ENCODE measurements at places on chromosomes 1 and 21. TPM values are rescaled to one million over a fixed set of nuclear protein-coding genes. Genes with fewer than 3 reads are reported as not detected.

DNA sequence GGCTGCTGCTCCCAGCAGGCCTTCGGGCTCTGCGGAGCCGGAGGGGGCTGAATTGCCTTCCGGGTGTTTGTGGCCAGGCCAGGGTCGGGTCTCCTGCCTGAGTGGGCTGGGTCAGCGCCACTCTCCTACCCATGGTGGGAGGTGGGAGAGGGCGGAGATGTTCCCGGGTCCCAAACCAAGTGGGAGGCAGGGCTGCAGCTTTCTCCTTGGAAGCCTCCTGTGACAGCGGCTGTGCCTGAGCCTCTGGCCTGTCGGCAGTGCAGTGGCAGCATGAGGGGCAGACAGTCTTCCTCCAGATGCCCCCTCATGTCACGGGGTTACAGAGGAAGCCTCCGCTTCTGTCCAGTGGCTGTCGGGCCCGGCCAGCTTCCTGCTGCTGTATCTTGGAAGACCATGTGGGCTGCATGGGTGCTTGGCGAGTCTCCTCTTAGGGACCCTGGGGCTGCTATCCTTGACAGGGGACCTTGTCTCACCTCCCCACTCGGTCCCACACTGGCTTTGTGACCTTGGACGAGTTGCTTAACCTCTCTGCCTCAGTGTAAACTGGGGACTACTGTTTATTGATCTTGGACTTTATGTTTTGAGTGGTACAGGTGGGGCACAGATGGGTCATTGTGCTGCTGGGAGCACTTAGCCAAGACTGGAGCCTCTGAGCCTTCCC lies 4.3 kb downstream of the SKI start:
- no peak for ATAC-seq

DNA sequence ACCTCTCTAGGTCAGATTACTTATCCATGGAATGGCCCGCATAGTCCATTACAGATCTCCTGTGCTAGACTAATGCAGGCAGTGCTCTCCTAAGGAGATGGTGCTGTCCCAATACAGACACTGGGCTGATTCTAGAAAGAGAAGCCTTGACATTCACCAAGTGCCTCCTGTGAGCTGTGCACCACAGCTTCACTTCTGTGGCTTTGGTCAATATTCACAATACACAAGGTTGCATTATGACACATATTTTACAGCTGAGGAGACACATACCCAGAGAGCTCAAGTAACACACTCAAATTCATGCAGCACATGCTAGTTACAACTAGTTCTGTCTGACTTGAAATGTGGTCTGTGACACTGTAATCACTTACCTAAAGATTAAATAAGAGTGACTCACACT lies 59.4 kb upstream of the LRRC8B start:
- peak; percentile 88 for ATAC-seq

- no peak for ATAC-seq
Measured at GRCh38 chr1:18776777-18777176, 82.7 kb downstream of the TAS1R2 start.

DNA sequence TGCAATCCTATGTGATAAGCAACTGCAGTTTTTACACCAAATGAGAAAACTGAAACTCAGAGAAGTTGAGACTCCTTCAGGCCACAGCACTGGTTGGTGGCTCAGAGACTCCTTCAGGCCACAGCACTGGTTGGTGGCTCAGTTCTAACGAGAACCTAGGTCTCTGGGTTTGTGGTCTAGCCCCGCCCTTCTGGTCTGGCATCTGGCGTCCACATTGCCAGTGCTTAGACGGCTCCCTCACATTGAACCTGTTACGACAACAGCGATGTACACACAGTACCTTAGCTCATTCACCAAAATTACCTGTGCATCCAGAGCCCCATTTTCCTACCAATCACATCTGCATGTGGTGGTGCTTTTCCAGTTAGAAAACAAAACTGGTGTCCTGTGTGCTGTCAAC lies 66.1 kb downstream of the NID1 start:
- ATAC-seq: no peak

GRCh38 chr21:43812957-43813655 lies 23.7 kb downstream of the RRP1 start:
- no peak for ATAC-seq

DNA sequence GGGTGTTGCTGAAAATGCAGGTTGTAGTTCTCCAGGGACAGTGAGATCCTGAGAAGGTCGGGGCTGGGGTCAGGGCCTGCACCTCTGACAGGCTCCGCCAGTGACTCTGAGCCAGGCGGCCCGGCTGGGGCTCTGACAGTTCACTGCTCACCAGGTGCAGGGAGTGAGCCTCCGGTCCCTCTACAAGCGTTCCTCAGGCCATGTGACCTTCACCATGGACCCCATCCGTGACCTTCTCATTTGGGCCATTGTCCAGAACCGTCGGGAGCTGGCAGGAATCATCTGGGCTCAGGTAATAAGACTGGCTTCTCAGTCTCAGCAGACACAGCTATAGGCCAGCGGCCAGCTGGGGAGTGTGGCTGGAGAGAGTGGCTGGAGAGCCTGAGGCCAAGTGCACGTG lies 41.8 kb downstream of the TRPM2 start:
- ATAC-seq: no peak

DNA sequence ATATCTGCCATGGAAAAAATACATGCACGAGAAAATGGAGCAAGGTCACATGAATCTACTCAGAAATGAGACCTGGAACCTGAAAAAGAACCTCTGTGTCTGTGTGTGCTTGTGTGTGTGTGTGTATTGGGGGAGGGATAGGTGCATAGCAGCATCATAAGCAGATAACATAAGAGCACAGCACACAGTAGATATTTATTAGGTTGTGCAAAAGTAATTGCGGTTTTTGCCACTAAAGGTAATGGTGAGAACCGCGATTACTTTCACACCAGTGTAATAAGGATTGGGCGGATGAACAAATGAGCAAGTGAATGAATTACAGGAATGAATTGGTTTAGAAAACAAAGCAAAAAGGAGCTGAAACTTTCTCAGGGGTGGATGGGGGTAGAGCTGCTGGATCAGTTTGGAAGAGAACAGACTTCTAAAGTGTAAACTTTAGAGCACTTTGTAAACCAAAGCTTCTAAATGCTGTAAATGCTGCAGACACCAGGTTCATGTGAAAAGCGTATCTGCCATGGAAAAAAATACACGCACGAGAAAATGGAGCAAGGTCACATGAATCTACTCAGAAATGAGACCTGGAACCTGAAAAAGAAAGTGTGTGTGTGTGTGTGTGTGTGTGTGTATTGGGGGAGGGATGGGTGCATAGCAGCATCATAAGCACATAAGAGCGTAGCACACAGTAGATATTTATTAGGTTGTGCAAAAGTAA lies 156.9 kb downstream of the TOMM20 start:
- no peak for ATAC-seq

DNA sequence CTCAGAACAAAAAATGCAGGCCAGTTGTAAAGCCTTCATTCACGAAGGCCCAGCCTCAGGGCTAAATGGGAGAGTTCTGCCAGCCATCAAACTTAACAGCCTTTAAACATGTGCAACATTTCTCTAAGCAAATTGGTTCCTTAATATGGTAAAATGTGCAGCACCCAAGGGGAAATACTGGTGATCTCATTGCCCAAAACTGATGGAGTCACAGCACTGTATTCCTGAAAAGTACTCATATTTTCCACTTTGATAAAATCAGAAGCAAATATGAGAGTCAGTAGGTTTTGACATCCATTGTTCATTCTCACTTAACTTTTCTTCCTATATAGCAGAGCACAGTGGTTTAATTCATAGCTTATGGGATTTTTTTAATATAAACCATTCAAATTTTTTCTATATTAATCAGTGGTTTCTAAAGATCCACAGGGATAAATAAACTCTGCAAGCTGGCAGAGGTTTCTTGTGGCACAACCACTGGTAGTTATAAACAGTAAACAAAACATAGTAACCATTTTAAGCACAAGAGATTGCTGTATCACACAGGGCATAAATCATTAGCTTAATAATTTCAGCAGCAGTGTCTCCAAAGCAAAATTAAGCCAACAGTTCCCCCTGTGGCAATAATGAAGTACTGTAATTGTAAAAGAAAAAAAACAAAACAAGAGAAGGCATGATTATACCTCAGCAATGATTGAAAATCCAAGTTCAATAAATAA lies 106.9 kb upstream of the LYPLAL1 start:
- ATAC-seq: peak; percentile 36

DNA sequence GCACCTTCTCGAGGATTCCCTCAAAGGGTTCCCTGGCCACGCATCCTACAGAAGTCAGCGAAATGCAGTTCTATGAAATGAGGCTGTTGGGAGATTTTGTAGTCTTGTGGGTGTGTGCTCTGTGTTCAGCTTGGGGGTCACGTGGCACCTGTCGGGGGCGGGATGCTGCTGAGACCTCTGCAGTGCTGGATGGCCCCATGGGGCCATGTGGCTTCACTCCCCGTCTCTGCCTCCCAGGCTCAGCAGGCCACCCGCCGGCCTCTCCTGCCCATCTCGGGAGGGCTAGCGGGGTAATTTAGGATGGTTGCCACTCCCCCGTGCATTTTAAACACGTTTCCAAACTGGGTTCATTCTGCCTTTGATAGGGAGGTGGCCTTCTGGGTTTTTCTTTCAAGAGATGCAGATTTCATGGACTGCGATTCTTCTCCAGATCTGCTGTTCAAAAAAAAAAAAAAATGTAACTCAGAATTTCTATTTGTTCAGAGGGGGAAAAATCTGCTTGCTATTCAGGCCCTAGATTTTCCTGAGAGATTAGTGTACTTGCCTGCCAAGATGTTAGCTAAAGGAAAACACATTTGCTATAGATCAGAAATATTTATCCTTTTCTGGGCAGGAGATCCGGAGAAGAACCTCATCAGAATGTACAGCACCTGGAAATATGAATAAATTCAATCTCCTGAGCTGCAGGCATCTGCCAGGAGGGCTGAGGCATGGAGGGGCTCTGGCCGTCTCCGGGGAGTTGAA lies 277.2 kb upstream of the VAMP3 start:
- ATAC-seq: peak; percentile 36

DNA sequence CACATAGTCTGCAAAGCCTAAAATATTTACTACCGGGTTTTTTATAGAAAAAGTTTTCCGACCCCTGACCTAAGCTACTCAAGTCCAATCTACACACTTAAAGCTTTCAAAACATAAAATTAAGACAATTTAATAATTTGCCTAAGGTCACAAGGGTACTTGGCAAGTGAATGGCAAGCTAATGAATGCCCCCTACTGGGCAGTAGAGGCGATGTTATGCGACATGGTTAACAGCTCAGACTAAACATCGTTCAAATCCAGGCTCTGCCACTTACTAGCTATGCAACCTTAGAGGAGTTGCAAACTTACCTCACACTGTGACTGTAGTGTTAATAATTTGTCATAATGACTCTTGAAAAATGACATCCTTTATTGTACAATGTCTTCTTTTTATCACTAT lies 317.2 kb upstream of the NFIA start:
- no peak for ATAC-seq

Gene EVA1C
- total RNA-seq: 45.4 TPM

Gene AGMAT
- total RNA-seq: 0.30 TPM
